ENCODE measurements at places on chromosomes 11 and 22.

GRCh38 chr11:132962041-132962440 lies 570.3 kb downstream of the OPCML start:
- no peak for DNase-seq

DNA sequence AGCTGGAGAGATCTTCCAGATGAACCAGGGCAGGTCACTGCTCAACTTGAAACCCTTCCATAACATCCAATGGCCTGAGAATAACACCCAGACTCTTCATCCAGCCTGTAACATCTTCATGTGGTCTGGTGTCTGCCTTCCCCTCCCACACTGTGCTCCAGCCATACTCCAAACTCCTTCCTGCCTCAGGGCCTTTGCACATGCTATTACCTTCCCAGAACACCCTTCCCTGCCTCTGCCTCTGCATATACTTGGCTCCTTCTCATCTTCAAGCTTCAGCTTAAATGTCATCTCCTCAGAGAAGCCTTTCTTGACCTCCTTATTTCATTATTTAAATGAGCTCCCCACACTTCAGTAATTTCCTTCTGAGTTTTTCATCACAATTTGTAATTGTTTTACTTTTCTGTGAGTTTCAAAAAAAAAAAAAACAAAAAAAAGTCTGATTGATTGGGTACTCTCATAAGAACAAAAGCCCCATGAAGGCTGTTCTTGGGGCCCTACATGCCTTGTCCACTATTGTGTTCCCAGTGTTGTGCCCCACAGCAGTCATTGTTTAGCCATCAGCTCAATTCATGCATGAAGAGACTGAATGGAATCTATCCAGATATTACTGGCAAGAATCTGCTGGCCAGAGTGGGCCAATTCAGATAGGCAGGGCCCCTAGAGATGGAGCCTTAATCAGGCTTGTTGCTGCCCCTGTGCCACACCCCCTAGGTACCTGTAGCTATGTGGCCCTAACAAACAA lies 22.1 kb downstream of the LMO1 start:
- DNase-seq, result no peak

DNA sequence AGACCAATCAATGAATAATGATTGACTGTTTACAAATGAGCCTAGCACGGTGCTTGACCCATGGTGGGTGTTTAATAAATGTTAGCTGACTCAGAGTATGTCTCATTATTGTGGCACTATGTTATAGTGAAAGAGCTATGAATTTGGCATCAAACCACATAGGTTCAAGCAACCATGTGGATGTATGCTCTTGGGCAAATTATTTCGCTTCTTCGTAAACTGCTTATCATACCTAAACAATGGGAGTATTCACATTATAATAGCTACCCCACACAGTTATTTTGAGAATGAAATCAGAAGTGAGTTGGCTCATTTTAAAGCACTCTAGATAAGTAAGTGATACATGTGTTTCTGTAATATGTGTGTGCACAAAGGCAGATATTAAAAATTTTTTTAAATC lies 118.7 kb upstream of the HSD17B12 start:
- no peak for DNase-seq

DNA sequence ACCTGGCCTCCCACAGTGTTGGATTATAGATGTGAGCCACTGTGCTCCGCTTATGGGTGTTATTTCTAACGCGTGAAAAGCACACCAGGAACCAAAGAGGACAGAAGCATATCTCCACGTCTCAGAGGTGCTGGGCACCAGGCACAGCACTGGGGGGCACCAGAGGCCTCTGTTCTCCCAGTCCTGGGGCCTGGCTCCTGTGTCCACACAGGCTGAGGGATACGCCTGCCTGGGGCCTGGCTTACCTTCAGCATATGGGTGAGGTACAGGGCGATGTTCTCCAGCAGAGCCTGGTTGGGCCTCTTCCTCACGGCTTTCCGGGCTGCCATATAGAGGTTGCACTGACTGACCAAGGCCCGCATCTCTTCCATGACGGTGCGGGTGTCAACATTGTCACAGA lies 24.7 kb upstream of the NAP1L4 start:
- no peak for DNase-seq

DNA sequence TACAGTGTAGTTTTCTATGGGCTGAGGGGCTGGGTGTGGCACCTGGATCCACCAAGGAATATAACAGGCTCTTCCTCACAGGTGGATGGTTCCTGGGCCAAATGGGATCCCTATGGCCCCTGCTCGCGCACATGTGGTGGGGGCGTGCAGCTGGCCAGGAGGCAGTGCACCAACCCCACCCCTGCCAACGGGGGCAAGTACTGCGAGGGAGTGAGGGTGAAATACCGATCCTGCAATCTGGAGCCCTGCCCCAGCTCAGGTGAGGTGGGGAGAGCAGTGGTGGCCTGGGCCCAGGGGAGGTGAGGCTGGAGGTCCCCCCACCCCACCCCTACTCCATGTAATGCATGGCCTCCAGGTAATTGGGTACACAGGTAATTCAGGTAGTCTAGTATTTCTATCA lies 20.7 kb downstream of the ADAMTS15 start:
- DNase-seq, result no peak

DNA sequence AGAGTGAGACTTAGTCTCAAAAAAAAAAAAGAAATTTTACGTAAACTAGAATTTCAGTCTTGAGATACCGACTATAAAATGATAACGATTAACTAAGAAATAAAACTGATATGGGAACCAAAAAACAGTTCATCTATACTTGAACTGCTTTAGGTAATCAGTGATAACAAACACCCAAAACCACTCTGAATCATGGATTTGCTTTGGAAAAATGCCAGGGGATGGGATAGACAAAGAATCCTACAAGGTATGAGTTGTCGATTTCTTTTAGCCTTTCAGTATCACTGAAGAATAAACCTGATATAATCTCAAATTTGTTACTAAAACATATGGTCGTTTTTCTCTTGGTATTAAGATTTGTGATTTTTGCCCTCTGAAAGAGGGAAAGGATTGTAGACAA lies 13.7 kb downstream of the CSTF3 start:
- no peak for DNase-seq

DNA sequence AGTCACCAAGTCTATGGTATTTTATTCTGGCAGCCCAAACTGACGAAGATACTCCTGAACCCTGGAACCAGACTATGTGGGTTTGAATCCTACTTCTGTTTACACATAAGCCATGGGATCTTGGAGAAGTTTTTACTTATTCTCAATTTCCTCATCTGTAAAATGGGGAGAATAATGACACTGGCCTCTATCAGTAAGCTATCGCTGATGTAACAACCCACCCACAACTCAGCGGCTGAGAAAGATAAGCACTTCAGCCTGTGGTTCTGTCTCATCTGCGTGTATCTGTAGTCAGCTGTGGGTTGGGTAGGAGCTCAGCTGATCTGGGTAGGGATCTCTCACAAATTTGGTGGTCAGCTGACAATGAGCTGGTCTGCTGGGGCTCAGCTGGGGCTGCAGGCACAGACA lies 68.0 kb upstream of the ALX4 start:
- no peak for DNase-seq

- DNase-seq, result no peak
Observed at GRCh38 chr11:121889931-121890330, 226.1 kb downstream of the BLID start.

DNA sequence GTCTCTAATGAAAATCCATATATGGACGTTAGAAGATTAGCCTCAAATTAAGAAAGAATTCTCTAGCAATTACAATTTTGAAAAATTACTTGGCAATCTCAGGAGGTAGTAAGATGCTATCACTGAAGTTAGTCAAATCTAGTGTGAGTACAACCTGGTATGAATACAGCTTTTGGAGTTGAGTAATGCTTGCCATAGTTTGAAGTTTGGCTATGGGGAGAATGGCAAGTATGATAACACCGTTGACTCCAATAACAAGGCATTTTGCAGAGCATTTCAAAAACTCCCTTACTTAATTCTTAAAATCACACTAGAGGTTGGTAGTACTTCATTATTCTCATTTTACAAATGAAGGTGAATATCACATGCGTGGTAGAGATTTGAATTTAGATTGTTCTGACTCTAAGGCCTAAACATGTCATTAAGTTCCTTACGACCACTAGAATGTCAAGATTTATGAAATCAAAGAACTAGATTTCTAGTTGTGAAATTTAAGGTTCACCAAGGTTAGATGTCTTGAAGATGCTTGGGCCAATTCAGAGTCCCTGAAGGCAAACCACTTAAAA lies 355.4 kb downstream of the ETS1 start:
- DNase-seq, result no peak

GRCh38 chr11:123483466-123483865 lies 53.4 kb downstream of the GRAMD1B start:
- DNase-seq, result no peak

DNA sequence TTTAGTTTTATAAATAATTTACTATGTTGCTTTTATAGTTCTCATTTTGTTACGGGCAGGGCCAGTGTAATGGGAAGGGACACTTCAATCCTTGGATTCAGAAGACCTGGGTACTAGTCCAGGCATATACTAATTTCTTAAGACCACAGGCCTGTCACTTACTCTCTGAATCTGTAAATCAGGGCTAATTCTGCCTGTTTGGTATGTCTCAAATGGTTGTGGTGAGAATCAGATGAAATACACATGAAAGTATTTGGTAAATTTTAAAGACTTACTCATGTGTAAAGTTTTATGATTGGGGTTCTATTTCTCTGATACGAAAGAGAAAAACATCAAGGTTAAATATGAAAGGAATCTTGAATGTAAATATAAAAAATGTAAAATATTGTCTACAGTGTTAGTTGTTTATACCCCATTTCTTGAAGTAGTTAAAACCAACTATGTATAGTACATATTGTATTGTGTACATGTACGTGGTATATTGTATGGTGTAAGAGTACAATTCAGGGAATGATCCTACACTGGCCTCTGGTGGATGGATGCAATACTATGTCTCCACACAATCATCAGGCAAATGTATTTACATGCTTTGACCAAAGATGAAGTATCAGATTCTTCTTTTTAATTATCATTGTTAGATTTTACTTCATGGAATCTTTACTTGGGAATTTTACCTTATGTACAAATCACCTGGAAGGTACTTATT lies 24.5 kb upstream of the RAG2 start:
- DNase-seq, result peak; percentile 35

DNA sequence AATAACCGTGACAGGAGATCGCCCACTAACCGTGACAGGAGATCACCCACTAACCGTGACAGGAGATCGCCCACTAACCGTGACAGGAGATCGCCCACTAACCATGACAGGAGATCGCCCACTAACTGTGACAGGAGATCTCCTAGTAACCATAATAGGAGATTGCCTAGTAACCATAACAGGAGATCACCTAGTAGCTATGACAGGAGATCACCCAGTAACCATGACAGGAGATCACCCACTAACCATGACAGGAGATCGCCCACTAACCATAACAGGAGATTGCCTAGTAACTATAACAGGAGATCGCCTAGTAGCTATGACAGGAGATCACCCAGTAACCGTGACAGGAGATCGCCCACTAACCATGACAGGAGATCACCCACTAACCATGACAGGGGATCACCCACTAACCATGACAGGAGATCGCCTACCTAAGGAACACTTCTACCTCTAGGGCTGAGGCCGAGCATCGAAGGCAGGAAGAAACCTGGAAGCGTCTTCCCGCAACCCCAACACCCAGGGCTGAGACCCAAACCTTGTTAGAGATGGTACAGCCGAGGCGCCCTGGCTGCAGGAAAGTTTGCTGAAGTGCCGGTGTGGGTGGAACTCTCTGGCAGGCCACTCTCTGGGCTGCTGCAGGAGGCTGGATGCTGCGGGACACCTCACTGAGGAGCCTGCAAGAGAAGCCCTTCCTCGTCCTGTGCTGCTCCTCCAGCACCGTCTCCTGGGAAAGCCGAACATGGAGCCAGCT lies 67.5 kb upstream of the THY1 start:
- no peak for DNase-seq

GRCh38 chr22:44702479-44703198 lies 635 bp downstream of the PRR5 start:
- peak; percentile 76 for DNase-seq

DNA sequence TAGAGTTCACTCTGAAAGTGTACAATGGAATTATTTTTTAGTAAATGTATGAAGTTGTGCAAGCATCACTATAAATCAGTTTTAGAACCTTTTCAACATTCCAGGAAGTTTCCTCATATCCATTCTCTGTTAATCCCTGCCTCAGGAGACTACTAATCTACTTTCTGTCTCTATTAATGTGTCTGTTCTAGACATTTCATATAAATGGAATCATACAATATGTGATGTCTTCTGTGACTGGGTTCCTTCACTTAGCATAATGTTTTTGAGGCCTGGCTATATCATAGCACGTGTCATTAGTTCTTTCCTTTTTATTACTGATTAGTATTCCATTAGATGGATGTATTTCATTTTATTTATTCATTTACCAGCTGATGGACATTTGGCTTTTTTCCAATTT lies 17.1 kb downstream of the SYT9 start:
- DNase-seq, result no peak

GRCh38 chr11:66268952-66269905 lies 790 bp downstream of the RAB1B start:
- DNase-seq, result peak; percentile 75

- DNase-seq, result no peak
Observed at GRCh38 chr11:32991898-32992297, 23.8 kb upstream of the DEPDC7 start.

- DNase-seq, result no peak
Observed at GRCh38 chr22:49208004-49208402, 619.7 kb downstream of the BRD1 start.

DNA sequence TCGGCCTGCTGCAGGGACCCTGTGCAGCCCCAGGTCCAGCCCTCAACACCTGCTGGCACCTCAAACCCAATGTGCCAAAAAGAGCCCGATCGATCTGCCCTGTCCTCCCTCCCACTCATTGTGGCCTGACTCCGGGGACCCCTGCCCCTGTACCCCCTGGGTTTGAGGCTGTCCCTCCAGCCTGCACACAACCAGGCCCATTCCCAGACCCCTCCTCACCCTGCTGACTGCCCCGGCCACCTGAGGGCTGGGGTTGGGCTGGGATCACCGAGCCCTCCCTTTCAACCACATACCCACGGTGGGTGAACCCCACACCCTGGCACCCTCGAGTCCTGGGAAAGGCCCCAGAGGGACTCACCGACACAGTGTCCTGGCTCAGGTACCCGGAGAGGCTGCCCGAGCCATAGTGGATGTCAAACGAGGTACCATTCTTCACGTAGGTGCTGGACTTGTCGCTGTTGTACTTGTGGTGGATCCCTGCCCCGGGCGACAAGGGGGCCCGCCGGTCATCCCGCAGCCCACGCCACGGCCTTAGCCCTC lies 5.0 kb downstream of the CTSD start:
- DNase-seq, result no peak

DNA sequence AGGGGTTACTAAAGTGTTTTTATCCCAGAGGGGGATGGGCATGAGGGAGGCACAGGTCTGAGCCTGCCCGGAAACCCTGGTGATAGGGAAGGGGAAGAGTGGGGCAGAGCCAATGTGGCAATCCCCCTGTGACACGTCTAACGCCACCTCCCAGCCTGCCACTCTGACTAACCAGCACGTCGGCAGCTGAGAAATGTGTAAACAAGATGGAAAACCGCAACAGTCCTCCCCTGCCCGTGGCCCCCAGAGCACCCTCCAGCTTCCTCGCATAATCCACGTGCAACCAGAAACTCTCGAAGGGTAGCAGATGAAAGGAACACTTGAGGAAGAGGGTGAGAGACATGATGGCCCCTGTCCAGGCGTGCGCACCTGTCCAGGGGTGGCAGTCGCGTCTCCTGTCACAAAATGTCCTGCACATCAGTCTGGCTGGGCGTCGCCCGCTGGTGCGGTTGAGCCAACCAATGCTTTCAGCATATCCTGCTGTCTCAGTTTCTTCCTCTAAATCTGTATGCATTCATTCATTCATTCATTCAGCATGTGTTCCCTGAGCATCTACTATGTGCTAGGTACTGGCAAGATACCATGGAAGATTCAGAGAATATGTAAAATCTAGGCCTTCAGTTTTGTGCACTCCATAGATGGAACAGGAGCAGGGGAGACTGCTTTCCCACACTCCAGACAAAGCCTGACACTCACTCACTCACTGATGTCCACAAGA lies 4.5 kb downstream of the TMPRSS4 start:
- DNase-seq, result no peak

Data from mesenchymal stem cell (in vitro differentiated cells and primary cell).